ENCODE measurements at places on chromosomes 6 and 20.

- DNase-seq = no peak
Observed at GRCh38 chr20:61978491-61978890, 87.2 kb downstream of the TAF4 start.

- peak; percentile 63 for DNase-seq
Observed at GRCh38 chr6:100664274-100665040, 199.7 kb upstream of the SIM1 start.

- peak; percentile 37 for DNase-seq
Observed at GRCh38 chr20:34037767-34038166, 44.1 kb downstream of the RALY start.

DNA sequence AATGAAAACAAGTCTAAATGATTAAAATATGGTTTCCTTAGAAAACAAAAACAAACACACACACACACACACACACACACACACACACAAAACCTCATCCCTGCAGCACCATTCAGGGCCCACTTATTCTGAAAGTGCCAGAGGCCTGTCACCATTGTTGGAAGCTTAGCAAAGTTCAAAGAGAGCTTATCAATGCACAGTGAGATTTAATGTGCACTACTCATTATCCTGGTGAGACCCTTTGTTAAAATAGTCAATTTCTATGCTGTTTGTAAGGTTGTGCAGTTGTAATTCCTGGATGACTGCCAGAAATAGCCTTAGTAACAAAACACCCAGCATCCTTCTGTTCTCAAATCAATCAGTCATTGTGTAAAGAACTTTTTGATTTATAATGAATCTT lies 482.9 kb downstream of the GRIK2 start:
- DNase-seq = no peak

DNA sequence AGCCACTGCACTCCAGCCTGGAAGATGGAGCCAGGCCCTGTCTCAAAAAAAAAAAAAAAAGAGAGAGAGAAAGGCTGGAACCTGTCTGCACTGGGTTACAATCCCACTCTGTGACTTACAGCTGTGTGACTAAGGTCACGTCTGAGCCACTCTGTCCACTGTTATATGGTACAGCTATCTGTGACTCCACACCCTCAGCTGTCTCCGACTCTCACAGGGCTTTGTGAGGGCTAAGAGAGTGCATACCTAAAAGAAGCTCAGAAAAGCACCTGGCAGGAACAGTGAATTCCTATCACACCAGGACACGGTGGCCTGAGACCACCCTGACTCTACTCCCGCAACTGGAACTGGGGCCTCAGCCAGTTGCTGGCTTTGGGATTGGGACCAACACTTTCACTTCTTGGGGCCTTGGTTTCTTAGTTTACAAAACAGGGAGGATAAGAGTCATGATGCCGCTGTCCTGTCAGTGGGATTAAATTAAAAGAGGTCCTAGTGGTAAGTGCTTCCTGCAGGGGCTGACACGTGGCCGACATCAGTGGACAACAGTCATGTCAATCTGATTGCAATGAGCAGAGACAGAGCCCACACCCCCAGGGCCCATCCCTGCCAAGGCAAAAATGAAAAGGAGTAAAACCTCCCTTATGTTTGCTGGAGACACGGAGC lies 5.7 kb upstream of the CD93 start:
- DNase-seq = no peak

DNA sequence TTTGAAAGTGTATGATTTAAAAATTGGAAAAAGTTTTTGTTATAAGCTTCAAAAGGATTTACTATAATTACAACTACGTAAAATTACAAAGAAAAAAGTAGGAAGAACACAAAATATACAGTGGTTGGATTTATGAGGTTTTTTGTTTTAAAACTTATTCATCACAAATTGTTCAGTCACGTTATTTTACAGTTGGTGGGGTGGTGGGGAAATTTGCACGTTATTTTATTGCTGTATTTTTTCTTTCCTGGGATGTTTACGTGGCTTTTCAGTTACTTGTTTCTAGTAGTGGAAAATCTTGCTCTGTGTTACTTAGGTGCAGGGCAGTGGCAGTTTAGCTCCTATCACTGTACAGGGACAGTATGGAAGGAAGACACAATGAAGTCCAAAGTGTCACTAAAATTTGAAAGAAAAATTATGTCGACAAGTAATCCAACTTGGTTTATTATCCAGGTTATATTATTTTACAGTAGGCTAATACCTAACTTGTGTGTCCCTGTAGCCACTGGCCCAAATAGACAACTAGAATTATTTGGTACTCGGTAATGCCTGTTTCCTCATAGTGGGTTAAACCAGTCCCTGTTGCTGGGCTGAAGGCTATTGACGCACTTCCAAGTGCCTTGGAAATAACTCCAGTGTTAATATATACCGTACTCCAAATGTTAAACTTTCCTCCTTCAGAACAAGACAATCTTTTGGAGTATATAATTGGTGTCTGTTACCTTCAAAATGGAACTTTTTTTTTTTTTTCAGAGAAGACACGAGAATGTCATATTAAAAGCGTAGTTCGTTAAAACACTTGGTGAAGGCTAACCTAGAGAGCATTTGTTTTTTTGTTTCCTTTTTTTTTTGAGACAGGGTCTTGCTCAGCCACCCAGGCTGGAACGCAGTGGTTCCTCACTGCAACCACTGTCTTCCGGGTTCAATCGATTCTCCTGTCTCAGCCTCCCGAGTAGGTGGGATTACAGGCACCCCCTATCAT lies 4.6 kb downstream of the JARID2 start:
- no peak for DNase-seq

DNA sequence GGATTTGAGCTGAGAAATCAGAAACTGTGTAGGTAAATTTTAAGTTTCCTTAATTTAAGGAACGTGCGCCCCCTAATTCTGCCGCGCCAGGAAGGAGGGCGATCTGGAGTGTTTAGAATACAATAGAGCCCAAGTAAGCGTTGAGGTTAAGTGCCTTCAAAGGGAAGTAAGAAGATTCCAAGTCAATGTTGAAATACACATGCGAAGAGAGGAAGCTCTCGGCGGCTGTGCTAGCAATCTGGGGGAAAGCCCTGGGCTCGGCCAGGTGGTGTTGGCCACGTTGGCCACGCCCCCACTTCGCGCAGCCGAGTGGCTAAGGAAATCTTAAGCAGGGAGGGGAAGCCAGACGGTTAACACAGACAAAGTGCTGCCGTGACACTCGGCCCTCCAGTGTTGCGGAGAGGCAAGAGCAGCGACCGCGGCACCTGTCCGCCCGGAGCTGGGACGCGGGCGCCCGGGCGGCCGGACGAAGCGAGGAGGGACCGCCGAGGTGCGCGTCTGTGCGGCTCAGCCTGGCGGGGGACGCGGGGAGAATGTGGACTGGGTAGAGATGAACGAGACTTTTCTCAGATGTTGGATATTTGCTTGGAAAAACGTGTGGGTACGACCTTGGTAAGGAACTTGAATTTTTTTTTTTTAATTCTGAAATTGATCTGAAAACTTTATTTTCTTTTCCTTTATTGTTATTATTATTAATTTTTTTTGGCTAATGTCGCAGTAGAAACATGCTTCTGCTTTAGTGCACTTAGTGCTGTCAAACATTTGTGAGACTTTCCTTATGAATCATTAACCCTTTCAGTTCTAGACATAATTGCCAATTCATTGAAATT lies at the start of gene PRDM1:
PRDM1 (plus strand) TSS at position 353 of the 830 bp plus-strand sequence; CDS start at position 571, 218 bp downstream.
- DNase-seq = peak; percentile 64

GRCh38 chr6:168116438-168116974 lies 37.5 kb upstream of the FRMD1 start:
- no peak for DNase-seq

DNA sequence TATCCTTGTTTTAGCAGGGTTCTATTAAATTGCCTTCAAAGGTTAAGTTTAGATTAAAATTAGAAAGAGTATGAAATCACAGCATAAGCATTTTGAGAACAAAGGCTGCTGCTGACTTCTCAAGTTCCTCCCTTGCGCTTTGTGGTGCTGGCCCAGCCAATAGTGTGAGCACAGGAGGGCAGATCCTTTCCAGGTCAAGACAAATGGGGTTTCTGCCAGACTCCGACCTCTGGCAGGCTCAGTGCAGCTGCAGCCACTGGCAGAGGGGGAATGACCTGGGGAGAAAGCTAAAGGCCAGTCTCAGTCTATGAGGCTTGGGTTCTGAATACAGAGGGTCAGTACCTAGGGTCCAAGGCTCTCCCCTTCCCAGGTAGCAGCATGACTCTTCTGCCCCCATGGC lies 27.0 kb downstream of the CLIC5 start:
- DNase-seq = no peak

GRCh38 chr6:105644073-105644489 lies 241.2 kb upstream of the PREP start:
- peak; percentile 2 for DNase-seq

DNA sequence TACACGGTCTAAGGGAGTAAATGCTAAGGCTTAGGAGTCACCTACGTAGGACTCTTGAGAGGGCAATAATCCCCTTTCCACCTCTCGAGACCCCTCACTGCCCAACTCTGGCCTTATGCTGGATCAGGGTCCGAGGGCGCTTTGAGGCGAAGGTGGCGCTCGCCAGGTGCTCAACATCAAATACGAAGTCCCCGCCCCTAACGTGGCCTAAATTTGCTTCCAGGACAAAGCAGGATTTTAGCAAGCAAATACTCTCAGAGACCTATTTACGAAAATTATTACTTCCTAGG lies 406 bp upstream of the TRIM26 start:
- no peak for DNase-seq

GRCh38 chr6:41705996-41706835 lies 29.2 kb downstream of the TFEB start:
- peak; percentile 64 for DNase-seq

DNA sequence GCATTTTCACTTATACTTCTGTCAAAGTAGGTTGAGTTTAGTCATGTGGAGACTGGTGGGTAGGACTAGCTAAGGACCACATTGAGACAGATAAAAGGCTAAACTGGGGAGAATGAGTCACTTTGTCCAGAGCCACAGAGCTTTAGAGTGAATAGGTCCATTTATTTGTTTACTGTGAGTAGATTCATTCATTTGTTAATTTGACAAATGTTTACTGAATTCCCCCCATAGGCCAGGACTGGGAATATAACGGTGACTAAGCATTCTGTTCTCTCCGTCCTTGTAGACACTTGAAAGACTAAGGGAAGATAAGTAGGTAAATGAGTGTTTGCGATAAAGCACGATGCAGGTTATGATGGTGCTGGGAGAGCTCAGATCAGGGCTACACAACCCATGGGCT lies 699.7 kb upstream of the ID4 start:
- DNase-seq = no peak

- DNase-seq = no peak
Observed at GRCh38 chr6:68724060-68724459, 89.0 kb downstream of the ADGRB3 start.

GRCh38 chr6:78688668-78689067 lies 178.7 kb upstream of the IRAK1BP1 start:
- no peak for DNase-seq

DNA sequence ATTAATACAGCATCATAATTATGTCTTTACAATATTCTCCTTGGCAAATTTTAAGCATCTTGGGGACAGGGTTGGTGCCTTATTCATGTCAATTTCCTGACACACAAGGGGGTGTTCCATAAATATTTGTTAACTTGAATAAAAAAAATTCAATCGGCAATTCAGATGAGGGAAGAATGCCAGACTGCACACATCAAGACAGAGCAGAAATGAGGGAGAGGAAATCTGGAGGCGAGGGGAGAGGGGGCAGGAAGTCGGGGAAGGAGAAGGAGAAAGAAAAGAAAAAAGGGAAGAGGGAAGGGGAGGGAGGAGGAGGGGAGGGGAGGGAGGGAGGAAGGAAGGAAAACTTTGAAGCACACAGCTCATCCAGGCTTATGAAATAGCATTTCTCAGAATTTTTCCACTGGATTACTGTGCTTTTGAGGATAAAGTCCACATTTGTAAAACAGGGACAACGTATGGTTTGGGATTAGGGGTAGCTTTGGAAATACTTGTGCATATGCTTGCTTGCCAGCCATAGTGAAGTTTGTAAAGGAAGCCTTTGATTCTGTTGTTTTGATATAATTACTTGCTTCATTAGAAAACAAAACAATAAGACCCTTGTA lies 362.1 kb downstream of the SAMD5 start:
- no peak for DNase-seq

DNA sequence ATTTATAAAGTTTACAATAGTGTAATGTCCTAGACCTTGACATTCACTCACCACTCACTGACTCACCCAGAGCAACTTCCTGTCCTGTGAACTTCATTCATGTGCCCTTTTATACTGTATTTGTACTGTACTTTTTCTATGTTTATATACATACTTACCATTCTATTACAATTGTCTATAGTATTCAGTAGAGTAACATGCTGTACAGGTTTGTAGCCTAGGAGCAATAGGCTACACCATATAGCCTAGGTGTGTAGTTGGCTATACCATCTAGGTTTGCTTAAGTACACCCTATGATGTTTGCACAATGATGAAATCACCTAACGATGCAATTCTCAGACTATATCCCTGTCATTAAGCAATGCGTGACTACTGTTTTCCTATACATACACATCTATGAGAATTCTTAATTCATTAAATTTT lies 17.5 kb downstream of the EDEM2 start:
- peak; percentile 51 for DNase-seq

- DNase-seq = no peak
Observed at GRCh38 chr6:35365594-35366203, 23.3 kb downstream of the PPARD start.

- no peak for DNase-seq
Observed at GRCh38 chr6:57029213-57029612, 17.3 kb upstream of the KIAA1586 start.

- no peak for DNase-seq
Observed at GRCh38 chr20:10632721-10633509, 40.9 kb downstream of the JAG1 start.

DNA sequence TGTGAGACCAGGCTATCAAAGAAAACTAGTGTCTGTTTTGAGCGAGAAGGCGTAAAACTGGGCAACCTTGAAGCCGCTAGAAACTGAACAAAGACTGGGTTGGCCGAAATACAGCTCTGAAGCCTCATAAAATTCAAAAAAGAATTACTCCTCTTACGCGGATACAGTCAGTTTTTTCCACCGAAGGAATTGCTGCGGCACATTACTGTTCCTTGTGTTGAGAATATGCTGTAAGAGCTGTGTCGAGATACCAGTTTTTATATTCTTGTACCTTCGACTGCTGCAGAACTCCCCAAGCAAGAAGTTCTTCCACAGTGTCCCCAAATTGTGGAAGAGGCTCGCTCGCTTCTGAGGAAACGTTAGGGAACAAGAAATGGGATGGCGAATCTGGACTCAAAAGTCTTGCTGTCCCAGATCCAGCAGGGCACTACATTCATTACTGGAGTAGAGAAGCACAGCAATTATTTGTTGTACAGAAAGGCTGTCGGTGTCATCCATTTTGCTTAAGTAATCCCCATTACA lies 523 bp upstream of the COX7A2 start:
- peak; percentile 29 for DNase-seq

DNA sequence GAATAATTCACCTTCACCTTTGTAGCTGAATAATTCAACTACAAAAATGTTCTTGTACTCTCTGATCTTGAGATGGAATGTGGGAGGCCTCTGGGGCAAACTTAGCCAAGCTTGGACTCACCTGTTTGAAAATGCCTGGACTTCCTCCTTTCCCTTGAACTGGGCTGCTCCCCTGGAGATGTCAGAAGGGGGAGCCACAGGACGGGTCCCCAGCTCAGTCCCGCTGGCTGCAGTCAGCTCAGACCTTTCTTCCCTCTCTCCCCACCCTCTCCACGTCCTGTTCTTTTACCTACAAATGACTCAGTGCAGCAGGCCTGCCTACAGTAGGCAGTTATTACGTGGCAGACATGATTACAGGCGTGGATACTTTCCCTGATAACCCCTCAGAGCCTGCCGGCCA lies 131.5 kb upstream of the RALGAPA2 start:
- no peak for DNase-seq

Measured in fibroblast of mammary gland (primary cell).